AG04450 (cell line): ENCODE measurements at places on chromosomes 7 and 10.

- no peak for DNase-seq
These were observed 81.0 kb downstream of the RNF216 start for GRCh38 chr7:5700391-5700985.

DNA sequence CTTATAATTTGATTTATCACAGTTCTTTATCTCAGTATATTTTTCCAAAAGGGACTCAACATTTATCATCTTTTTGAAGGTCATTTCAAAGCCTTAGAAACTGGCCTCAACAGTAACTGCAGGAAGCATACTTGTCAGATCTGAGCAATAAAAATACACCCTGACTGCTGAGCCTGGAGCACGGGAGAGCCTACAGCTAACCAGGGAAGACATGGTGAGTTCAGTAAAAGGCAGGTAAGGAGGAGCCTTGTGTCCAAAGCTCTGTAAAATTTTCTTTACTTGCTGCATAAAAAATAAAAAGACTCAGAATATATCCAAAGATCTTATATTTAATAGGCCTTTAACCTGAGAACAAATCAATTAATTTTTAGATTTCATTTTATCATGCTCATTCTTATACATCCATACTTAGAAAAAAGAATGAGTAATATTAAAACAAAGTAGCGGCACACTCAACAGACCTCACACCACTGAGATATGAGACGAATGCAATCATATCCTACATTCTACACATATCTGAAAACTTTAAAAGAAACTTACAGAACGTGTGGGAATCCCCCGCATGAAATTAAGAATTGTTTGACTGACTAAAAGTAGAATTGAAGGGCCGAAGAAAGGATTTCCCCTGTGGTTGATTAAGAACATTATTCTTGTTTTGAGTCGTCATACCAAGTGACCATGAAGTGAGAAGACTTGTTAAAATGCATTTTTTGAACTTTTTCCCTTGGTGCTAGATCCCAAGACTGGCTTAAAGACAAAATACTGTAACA is 296.4 kb upstream of the MKLN1 start:
- no peak for DNase-seq

- peak; percentile 53 for DNase-seq
These were observed 31.2 kb downstream of the GPRIN2 start for GRCh38 chr10:46525177-46525823.

DNA sequence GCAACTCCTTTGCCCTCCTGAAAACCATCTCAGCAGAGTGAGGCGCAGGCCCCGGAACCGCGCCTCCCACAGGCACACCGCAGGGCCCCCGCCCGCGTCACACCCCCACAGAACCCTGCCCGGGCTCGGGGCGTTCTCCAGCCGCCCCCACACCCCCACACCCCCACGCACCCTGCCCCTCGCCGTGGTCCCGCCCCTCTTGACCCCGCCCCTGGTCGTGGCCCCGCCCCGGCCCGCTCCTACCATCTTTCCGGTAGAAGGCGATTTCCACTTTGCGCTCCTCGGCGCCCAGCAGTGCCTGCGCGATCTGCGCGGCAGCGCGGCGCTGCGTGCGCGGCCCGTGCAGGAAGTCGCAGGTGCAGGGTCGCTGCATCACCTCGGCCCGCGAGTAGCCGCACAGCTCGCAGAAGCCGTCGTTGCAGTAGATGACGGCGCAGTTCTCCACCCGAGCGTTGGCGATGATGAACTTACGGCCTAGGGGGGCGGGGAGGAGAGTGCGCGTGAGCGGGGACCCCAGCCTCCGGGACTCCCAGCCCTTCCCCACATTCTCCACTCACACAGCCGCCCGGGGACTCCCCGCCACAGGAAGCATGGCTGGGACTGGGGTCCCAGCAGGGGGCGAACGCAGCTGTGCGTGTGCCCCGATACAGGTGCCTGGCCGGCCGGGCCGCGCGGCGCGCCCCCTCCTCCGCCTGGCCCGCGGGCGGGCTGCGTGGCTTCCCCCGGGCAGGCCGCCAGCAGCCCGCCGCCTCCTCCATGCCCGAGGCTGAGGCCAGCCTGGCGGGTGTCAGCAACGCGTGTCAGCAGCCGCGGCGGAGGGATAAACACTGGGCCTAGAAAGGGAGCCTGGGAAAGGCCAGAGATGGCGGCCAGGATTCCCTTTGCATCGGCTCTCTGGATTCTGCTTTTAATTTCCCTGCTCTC is 3.4 kb downstream of the KCNH2 start:
- no peak for DNase-seq

DNA sequence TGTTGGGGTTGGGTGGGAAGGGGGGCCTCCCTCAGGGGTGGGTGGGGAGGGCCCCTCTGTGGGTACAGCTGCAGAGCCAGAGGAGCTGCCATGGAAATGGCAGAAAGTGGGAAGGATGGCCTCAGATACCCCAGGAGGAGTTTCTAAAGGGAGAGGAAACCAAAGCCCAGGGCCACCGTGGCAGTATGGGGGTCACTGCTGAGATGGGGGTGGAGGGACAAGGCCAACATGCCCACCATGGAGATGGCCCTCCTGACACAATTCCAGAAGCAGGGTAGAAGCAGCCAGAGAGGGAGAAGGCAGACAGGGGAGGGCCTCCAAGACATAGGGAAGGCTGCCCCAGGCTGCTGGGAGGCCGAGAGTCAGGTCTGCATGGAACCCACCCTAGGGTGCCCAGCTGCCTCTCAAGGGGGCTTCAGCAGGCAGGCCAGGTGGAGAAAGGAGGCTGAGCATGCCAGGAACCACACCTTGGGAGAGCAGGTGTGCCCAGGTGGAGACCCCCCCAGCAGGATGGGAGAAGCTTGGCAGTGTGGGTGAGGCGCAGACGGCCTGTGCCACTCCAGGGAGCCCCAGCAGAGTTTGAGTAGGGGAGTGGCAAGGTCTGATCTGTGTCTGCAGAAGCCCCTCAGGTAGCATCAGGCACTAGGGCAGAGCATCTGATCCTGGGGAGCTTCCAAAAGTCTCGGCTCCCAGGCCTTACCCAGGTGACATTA is 146.8 kb downstream of the ARHGAP22 start:
- DNase-seq = no peak

- DNase-seq = no peak
These were observed 394.3 kb upstream of the PODXL start for GRCh38 chr7:131950758-131951157.

GRCh38 chr7:101823096-101823495 is 5.7 kb downstream of the CUX1 start:
- DNase-seq = no peak

- no peak for DNase-seq
These were observed 390.4 kb upstream of the LRRTM3 start for GRCh38 chr10:66535439-66535838.

- no peak for DNase-seq
These were observed 896.9 kb upstream of the PHF14 start for GRCh38 chr7:10076660-10077300.

- DNase-seq = no peak
These were observed 512 bp downstream of the OSBPL3 start for GRCh38 chr7:24979470-24979862.

DNA sequence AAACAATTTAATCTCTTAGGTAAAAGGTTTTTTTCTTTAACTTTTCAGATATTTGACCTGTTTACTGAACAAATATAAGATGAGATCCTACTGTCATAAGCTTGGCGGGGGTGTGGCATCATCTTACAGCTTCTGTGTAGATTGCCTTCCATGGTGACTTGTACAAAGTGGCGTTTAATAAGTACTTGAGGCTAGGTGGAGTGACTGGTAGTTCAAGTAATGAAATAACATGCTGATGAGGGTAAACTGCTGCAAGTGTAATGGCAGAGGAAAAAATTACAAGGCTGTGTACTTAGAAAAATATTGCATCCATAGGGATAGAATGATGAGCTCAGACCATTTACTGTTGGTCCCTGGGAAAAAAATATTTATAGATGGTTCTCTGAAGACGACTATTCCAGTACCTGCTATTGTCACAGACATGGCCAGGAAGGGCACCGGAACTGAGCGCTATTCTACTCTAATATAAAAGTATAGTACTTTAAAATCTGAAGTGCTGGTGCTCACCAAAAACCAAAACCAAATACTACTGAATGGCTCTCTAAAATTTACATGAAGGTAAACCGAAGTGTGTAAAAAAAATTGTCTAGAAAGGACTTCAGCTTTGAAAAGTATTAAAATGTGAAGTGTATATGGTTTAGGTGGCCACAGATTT is 42.4 kb downstream of the DNAH11 start:
- no peak for DNase-seq

GRCh38 chr7:66310620-66311019 is 105.5 kb downstream of the TPST1 start:
- DNase-seq = no peak

GRCh38 chr10:104028146-104028545 is 57.5 kb downstream of the COL17A1 start:
- DNase-seq = no peak

DNA sequence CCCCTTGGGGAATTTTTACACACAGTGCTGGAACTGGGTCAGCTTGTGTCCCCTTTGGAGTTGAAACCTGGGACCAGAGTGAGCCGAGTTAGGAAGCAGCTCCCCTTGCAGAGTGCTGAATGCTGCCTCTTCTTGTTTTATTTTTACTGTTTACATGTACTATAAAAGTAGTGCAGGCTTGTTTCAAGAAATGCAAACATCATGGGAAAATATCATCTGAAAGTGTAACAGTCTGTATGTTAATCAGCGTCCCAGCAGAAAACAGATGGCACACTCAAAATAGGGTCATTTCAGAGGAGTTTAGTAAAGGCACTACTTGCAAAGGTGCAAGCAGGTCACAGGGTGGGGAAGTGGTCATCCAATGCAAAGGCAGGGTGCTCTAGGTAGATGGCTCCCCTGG is 30.1 kb downstream of the CXCL12 start:
- no peak for DNase-seq

GRCh38 chr10:61970182-61971002 is 68.9 kb downstream of the ARID5B start:
- no peak for DNase-seq

DNA sequence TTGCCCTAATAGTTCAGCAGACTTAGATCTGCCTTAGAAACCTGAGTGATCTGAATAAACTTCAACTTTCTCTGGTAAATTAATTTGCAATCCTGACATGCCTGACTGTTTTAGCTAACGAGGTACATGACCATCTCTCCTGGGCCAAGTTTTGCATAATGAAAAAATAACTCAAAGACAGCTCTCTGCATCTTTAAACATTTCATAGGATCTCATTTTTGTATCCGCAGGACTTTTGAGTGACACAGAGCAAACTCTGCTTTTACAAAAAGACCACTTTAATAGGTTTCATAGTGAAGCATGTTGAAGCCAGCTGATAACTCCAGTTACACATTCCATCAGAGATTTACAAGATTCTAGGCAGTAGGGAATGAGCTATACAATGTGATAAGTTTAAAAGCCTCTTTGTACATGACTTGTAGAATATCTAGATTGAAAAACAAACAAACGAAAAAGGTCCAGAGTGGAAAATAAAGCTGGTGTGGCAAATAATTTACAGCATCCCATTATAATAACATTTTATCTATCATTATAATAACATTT is 2.1 kb downstream of the PRKG1 start:
- no peak for DNase-seq
